Mesothelial cell of epicardium (in vitro differentiated cells): ENCODE measurements at places on chromosomes 11 and 22. TPM values are rescaled to one million over a fixed set of nuclear protein-coding genes. Genes with fewer than 3 reads are reported as not detected.

The SAMM50 gene
- 44.1 to 44.9 TPM (median 44.8 TPM) in 3 replicates for total RNA-seq

GRCh38 chr11:77316733-77317342, 15.4 kb upstream of the GDPD4 start:
- H3K4me3 ChIP-seq: no peak overlapping the region
- peaks cover 8% of the 10 kb centered on the region for H3K36me3 ChIP-seq
- H3K27ac ChIP-seq: no peak overlapping the region
- peaks cover 7% of the 10 kb centered on the region for H3K4me1 ChIP-seq
- DNase-seq: no peak
- H3K27me3 ChIP-seq: no peaks in the 10 kb centered on the region

DNA sequence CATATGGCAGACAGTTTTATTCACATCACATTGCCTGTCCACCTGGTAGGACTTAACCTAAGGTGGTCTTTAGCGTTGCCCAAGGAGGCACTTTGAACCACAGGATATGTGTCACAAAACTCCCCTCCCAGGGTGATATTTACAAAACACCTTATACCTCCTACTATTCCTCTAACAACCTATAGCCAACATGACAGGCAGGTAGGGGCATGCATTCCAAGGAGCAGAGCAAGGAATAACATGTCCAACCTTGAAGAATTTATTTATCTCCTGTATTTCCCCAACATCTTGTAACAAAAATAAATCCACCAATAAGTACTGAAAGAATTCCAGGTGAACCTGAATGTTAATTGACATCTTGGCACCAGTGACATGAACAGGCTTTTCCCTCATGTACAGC, 60.5 kb downstream of the SVIP start:
- DNase-seq: no peak
- no peak overlapping the region for H3K4me3 ChIP-seq
- H3K4me1 ChIP-seq: no peaks in the 10 kb centered on the region
- H3K36me3 ChIP-seq: peaks cover 2% of the 10 kb centered on the region

The SPI1 gene
- 0.36 to 0.51 TPM in 2 of 3 replicates, not detected in the other for total RNA-seq

- peaks cover 34% of the 10 kb centered on the region for H3K27me3 ChIP-seq
- H3K36me3 ChIP-seq: no peaks in the 10 kb centered on the region
- no peak overlapping the region for H3K27ac ChIP-seq
- no peak overlapping the region for H3K4me3 ChIP-seq
Observed at GRCh38 chr22:22935546-22936157, 48.0 kb downstream of the IGLL5 start.

The TPBGL gene
- total RNA-seq: 0.07 to 0.11 TPM (median 0.11 TPM) in 3 replicates

GRCh38 chr22:31488346-31488883, 1.2 kb downstream of the EIF4ENIF1 start:
- H3K27ac ChIP-seq: peak overlapping the region; percentile 86
- H3K27me3 ChIP-seq: no peaks in the 10 kb centered on the region
- no peak for DNase-seq
- peaks cover 20% of the 10 kb centered on the region for H3K4me1 ChIP-seq
- peak overlapping the region; percentile 74 for H3K4me3 ChIP-seq

- no peak overlapping the region for H3K27ac ChIP-seq
- H3K27me3 ChIP-seq: peaks cover 51% of the 10 kb centered on the region
- H3K4me1 ChIP-seq: peaks cover 14% of the 10 kb centered on the region
- DNase-seq: no peak
Observed at GRCh38 chr22:37819105-37819433, 4.1 kb upstream of the GALR3 start.

GRCh38 chr22:28379075-28379779, 300.4 kb downstream of the TTC28 start:
- no peaks in the 10 kb centered on the region for H3K27me3 ChIP-seq
- H3K4me3 ChIP-seq: no peak overlapping the region
- DNase-seq: no peak
- H3K36me3 ChIP-seq: peaks cover 3% of the 10 kb centered on the region

DNA sequence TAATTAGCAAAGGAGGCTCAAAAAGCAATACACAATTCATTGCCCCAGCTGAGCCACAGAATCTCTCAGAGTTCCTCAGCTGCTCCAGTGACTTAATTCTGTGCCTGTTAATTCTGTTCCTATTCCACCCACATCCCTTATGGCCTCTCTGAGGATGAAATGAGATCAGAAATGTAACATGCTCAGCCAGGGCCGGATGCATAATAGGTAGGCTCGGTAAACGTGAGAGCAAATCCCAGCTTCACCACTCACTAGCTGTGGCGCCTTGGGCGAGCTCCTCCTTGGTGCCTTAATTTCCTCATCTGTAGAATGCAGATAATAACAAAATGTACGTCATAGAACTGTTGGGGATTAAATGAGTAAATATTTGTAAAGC, 42.8 kb upstream of the DKK3 start:
- no peaks in the 10 kb centered on the region for H3K4me1 ChIP-seq
- no peaks in the 10 kb centered on the region for H3K27me3 ChIP-seq
- no peak overlapping the region for H3K4me3 ChIP-seq
- DNase-seq: no peak

DNA sequence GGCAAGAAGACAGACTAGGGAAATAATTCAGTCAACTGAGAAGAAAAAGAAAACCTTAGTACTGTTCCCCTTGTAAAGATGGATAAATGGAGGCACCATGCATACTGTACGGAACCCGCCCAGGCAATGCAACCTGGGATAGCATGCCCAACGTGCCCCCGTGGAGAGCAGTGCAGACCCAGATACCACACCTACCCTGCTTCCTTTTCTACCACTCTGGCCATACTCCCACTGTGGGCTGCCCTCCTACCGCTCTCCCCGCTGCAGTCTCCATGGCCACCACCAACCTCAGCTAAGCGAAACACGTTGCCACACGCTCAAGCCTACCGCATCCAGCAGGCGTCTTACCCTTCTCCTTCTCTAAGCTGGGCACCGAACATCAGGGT, 117.4 kb upstream of the SERPIND1 start:
- no peaks in the 10 kb centered on the region for H3K36me3 ChIP-seq
- no peak overlapping the region for H3K27ac ChIP-seq
- peaks cover 49% of the 10 kb centered on the region for H3K27me3 ChIP-seq
- no peak overlapping the region for H3K4me3 ChIP-seq
- no peaks in the 10 kb centered on the region for H3K4me1 ChIP-seq

GRCh38 chr11:48272606-48273005, 8.9 kb downstream of the OR4X1 start:
- no peak for DNase-seq
- H3K4me3 ChIP-seq: no peak overlapping the region
- H3K4me1 ChIP-seq: no peaks in the 10 kb centered on the region

GRCh38 chr11:24155792-24156191, 341.1 kb upstream of the LUZP2 start:
- no peak for DNase-seq
- H3K4me3 ChIP-seq: no peak overlapping the region
- no peaks in the 10 kb centered on the region for H3K36me3 ChIP-seq
- peaks cover 3% of the 10 kb centered on the region for H3K4me1 ChIP-seq
- H3K27me3 ChIP-seq: no peaks in the 10 kb centered on the region

- H3K4me3 ChIP-seq: no peak overlapping the region
- peaks cover 3% of the 10 kb centered on the region for H3K4me1 ChIP-seq
- H3K36me3 ChIP-seq: no peaks in the 10 kb centered on the region
- DNase-seq: no peak
- H3K27ac ChIP-seq: no peak overlapping the region
Observed at GRCh38 chr11:116421529-116422185, 351.1 kb downstream of the BUD13 start.
